ENCODE measurements at places on chromosomes 7 and 10.

- no peak for DNase-seq
Observed at GRCh38 chr7:128271942-128272481, 30.9 kb downstream of the LEP start.

GRCh38 chr7:82028097-82028496 lies 258.2 kb upstream of the HGF start:
- no peak for DNase-seq

- DNase-seq: no peak
Observed at GRCh38 chr10:125103924-125104323, 56.4 kb downstream of the CTBP2 start.

DNA sequence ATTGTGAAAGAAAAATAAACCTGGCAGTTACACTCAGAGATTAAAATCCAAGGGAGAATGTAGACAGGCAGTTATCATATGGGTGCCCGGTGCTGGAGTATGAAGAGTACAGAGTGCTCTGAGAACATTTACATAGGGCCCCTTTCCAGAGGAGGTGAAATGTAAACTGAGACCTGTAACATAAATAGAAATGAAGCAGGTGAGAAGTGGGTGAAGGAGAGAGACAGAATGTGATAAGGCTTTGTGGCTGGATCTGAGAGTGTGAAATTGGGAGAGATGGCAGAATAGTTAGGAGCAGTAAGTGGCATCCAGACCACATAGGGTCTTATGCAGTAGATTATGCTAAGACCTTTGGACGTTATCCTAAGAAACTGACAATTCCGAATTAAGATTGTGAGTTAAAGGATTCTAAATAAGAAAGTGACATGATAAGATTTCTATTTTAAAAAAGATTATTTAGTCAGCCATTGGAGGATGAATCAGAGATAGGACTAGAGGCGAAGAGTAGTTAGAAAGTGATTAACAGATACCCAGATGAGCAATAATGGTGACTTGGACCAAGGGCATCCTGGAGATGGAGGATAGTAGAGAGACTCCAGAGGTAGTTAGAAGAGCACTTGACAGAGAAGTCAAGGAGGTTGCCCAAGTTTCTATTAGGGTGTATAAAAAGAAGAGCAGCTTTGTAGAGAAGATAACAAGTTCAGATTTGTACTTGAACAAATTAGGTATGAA lies 36.7 kb downstream of the DNAH11 start:
- DNase-seq: no peak

GRCh38 chr7:92034116-92034515 lies 93.5 kb downstream of the AKAP9 start:
- no peak for DNase-seq

- DNase-seq: no peak
Observed at GRCh38 chr7:80940539-80941207, 21.8 kb upstream of the SEMA3C start.

GRCh38 chr10:80158598-80159127 lies 26.1 kb downstream of the PLAC9 start:
- DNase-seq: peak; percentile 94

DNA sequence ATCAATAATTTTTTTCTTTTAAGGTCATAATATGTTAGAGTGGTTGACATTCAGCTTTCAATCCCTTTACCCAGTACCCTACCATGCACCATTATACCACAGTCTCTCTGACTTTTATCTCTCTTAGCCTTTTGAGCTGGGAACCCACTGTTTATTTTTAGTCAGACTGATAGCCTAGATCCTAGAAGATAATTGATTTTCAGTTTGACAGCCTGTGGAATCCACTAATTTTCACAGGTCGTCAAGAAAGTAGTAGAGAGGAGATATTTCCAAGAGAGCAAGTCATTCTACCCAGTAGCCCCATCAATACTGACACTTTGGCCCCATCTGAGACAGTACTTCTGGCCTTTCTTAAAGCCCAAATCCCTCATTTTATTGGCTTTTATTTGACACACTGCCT lies 67.1 kb upstream of the CC2D2B start:
- DNase-seq: no peak

DNA sequence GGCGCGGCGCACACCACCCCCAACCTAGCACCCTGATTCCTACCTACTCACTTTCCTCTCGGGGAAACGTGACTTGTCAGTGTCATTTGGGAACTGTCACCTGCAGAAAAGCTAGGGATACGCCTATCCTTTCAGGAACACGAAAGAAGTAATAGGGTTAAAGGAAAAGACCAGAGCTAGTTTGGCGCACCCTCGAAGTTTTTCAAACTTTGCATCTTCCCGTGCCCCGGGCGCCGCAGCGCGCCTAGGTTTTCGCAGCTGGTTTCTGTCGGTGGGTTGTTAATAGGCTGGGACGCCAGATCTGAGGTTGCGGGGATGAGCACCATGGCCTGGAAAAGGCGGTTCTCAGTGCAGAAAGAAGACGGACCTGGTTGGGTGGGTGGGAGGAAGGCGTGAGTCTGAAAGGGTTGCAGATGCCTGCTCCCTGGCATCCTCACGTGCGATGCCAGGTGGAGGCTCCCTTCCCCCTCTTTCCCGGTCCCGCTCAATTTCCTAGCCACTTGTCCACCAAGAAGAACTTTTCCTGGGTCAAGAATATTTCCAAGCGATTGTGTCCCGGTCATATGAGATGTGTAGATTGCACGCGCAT lies 568 bp upstream of the MEOX2 start:
- no peak for DNase-seq

DNA sequence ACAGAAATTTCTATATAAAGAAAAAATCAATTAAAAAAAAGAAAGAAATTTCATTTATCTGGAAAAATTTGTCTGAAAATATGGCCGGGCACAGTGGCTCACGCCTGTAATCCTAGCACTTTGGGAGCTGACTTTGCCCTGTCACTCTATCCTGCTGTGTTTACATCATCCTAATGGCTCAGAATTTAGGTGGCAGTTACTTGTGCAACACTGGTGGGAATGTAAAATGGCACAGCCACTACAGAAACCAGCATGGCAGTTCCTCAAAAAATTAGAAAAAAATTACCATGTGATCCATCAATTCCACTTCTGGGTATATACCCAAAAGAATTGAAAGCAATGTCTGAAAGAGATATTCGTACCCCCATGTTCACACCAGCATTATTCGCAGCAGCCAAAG lies 405.2 kb upstream of the AUTS2 start:
- DNase-seq: no peak
